ENCODE measurements at places on chromosomes 12 and 14.

GRCh38 chr12:89383235-89384049, 31.1 kb upstream of the DUSP6 start:
- no peak for DNase-seq

GRCh38 chr12:124087266-124088051, 114.4 kb downstream of the ZNF664 start:
- DNase-seq = no peak

DNA sequence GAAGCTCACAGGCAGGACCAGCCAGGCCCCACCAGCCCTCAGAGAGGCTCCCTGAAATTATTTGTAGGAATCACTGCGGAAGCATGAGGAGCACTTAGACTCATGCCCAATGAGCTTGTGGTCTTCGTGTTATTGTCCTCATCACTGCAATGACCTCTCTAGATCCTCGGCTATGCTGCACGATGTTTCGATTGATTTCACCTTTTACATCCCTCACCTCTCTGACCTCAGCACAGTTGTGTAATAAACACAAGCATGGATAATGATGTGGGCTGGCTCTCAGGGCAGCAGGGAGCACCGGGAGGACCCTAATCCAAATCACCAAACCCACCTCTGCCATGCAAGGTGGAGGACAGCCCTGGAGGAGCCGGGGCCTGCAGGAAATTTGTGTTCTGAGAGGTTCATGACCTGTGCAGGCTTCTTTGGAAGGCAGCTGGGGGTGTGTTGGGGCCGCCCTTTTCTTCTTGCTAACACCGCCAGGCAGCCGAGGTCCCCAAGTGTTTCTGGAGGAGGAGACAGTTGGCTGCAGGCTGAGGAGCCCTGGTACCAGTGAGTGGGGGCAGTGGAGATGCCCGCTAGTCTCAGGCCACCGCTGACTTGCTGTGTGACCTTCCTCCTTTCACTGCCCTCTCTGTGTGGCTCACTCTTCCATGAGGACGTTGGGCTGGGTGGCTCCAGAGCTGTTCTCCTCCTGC, 29.5 kb upstream of the EML1 start:
- no peak for DNase-seq

DNA sequence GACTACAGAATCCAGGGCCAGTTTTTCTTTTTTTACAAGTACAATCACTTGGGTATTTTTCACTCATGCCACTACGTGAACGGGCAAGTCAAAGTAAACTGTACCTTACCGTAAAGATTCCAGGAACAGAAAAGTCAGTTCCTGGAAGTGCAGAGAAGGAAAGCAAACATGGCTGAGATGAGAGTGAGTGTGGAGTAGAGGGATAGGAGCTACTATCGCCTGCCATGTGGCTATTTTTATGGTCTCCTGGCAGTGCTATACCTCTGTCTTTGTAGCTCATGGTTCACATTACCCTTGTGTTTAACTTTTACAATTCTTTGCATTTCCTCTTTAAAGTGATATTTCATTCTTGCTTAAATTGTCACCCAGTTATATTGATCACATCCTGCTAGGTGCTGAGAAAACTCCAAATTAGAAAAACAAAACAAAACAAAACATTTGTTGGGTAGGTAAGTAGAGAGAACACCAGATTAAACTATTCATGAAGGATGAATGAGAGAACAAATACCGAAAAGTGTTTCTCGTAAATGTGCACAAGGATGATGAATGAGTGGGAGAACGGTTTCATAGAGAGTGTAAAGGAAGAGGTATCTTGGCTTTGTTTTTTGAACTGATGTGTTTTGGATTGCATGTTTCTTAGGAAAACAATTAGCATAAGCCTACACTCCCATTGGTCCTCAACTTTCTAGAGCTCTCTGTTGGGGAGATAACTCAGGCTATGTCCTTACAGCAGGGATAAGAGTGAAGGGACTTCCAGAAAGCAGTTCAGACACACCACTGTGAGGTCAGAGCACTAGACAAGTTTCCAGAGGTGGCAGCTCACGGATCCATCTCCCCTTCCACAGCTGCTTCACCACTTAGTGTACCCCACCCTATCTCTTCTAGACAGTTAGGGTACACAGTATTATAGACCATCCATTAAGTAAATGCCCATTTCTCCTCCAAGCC, 163.7 kb downstream of the IPO8 start:
- DNase-seq = no peak

GRCh38 chr12:8491646-8492530, 21.4 kb upstream of the CLEC4D start:
- DNase-seq = no peak

DNA sequence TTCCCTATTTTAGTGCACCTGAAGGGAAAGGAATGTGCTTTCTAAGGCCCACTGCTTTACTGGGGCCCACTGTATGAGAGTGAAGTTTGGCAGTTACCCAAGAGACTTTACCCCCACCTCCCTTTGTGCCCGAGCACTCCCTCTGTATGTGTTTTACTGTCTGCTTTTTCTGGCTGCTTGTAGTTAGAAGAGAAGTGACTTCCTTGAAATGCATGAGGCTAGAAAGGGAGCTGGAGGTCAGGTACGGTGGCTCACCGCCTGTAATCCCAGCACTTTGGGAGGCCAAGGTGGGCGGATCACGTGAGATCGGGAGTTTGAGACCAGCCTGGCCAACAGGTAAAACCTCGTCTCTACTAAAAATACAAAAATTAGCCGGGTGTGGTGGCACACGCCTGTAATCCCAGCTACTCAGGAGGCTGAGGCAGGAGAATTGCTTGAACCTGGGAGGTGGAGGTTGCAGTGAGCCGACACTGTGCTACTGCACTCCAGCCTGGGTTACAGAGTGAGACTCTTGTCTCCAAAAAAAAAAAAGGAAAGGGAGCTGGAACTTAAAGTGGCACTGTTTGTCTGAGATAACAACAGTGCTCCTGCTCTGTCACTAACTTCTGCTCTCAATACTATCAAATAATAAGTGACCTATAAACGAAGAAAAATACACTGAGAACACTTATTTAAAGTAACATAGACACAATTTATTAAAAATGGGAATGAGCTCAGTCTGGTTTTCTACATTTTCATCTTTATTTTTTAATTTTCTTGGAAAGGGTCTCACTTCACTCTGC, 5.8 kb downstream of the TRIP11 start:
- no peak for DNase-seq

- no peak for DNase-seq
Observed at GRCh38 chr12:5562581-5562980, 130.7 kb downstream of the NTF3 start.

DNA sequence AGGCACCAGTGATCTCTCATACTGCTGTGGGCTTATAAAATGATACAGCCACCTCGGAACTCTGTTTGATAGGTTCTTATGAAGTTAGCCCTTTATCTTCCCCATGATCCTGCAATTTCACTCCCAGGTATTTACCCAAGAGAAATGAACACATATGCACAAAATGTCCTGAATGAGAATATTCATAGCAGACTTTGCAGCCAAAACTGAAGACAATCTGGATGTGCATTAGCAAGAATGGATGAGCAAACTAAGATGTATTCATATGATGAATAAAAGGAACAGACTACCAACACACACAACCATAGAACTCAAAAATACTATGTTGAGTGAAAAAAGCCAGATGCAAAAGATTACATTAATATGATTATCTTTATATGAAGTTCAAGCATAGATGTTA, 66.7 kb downstream of the KCNA5 start:
- DNase-seq = no peak

GRCh38 chr14:52835122-52835903, 43.9 kb upstream of the GNPNAT1 start:
- DNase-seq = no peak

DNA sequence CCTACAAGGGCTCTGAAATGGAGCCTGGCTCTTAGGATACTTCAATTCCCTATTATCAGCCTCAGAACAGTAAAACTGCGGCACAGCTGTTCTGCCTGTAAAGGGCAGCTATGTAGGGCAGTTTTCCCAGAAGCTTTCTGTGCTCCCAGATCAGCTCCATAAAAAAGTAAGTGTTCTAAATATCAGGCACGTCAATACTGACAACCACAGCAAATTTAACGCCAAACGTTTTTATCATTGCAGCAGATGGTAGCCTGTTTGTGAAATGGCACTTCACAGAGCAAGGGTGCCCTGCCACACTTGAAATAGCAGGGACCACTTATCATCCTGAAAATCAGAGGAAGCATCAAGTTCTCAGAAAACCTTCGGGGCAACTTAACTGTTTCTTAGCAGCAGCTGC, 54.8 kb upstream of the PTHLH start:
- no peak for DNase-seq

GRCh38 chr14:94970941-94971730, 186.2 kb downstream of the DICER1 start:
- no peak for DNase-seq

DNA sequence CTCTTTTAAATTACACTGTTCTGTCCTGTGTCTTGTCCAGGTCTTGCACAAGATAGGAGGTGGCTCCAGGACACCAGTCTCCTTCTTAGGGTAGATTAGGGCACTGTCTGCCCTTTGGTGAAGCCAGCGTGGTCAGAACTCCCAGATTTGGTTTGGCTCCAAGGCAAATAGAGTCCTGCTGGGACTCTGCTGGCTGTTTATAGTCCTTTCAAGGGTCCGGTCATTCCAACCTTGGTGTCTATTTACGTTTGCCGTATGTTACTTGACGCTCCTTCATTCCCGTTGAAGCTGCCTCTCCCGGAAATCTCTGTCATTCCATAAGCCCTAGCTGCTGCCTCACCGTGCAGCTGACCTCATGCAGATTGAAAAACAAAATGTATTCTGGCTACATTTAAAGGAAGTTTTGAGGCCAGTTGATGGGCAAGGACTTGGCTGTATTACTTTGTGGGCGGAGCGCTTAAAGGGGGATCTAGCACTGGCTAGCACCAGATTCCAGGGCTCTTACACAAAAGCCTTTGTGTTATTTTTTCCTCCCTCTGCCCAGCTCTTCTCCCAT, 180.6 kb downstream of the AKAP6 start:
- DNase-seq = no peak

DNA sequence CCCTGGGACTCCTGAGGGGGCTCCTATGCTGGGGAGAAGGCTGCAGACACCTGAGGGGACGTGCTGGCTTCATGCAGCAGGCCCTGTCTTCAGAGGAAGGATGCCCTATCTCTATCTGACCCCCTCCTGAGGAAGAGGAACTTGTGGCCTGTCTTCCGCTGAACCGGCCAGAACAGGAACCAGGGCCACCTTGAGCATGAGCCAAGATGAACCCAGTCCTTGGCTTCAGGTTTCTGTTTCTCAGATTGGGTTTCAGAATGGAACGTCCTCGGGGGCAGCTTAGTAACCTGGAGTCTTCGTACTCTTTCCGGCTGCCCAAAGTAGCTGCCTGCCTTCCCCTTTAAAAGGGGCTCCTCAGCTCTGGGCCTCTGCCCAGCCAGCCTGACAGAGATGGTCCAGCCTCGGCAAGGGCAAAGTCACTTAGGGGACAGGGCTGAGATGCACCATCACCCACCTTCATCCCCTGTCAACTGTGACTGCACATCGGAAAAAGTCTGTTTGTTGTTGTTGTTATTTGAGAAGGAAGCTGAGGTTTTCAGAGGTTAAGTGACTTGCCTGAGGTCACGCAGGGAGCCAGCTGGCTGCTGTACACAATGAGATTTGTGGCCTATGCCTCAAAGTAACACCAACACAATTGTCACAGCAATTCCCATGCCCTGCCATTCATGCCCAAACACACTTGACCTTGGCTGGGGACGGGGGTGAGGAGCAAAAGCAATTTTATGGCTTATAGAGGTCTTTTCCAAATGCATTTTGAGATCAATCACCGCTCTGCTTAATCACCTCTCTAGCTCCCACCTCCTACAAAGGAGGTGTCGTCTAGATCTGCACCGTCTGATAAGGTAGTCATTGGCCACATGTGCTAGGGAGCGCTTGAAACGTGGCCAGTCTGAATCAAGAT, 13.4 kb downstream of the ASB2 start:
- no peak for DNase-seq

- DNase-seq = no peak
Observed at GRCh38 chr12:4960030-4960429, 50.3 kb downstream of the KCNA1 start.

DNA sequence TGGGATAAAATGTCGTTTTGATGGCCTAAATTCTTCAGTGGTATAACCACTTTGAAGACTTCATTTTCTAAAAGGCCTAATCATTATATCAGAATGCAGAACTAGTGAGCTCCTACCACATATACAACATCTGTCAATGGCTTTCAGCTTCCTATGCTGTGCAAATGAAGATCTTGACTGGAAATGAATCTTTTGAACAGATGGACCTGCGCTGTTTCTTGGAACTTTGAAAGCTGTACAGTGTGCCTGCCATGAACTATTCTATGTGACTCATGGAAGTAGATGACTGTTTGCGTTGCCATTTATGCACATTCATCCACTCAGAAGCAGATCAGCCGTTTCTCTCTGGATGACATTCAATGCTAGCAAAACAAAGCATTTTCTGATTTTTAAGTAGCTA, 542.2 kb upstream of the USP15 start:
- no peak for DNase-seq

DNA sequence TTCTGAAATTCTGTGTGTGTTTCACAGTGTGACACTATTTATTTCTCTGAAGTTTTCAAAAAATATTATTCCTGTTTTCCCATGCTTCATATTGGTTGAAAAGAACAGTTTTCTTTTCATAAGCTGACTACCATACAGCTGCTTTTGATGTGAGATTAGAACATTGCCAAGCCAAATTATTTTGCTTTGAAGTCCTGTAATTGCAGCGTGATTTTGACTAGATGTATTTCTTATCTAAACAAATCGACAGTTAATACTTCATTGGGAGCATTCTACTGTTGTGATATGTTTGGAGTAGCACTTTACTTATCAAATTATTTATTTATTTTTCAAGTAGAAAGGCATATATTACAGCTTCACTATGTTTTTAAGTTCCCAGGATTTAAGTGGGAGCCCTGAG, 132.0 kb downstream of the DACT1 start:
- no peak for DNase-seq

DNA sequence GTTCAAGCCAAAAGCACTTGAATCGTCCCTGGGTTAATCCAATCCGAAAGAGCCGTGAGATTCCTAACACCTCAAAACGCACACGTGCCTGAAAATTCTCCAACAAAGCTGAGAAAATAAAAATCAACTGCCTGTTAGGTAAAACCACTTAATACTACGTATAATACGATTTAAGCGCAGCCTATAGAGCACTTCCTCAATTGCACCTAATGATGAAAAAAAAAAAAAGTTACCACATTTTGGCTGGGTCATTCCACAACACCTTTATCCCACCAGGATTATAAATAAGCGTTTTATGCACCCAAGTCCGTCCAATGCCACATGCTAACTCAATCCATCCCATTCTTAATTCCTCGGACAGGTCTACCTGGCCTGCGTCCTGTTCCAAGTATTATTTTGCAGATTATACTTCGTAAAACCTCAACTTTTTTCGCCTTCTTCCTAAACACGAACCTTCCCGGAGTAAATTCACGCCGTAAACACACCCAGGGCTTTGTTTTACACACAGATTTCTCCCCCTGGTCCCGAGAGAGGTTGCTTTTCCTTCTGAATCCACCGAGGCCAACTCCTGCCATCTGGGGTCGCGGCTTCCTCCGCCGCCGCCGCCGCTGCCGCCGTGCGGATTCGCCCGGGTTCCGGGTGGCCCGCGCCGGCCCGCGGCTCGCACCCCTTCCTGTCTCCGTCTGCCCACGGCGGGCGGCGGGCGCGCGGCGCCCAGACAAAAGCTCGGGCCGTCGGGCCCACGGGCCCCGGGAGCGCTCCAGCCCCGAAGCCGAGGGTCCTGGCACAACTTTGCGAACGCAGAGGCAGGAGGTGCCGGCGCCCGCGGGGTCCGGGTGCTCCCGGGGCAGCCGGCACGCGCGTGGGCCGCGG, 66.2 kb downstream of the RNF34 start:
- DNase-seq = no peak

GRCh38 chr12:46342562-46343033, 30.0 kb downstream of the SLC38A2 start:
- no peak for DNase-seq
